WTC11 (cell line): ENCODE measurements at places on chromosomes 12 and 14. TPM values are rescaled to one million over a fixed set of nuclear protein-coding genes. Genes with fewer than 3 reads are reported as not detected.

Gene MSI1
- 64.5 to 71.9 TPM (median 71.5 TPM) in 3 replicates for total RNA-seq

Gene C3AR1
- total RNA-seq: 0.09 TPM in 2 of 3 replicates, not detected in the other

Gene OTUB2
- 3.5 to 4.5 TPM (median 3.9 TPM) in 3 replicates for total RNA-seq

Gene SOX5
- total RNA-seq: 1.0 to 3.6 TPM (median 2.3 TPM) in 3 replicates

Gene KLRD1
- 0.16 to 0.71 TPM (median 0.55 TPM) in 3 replicates for total RNA-seq

Gene FGF23
- 0.24 to 0.82 TPM (median 0.60 TPM) in 3 replicates for total RNA-seq

Gene WNT1
- total RNA-seq: not detected in 3 replicates

Gene RNF212B
- total RNA-seq: 0.27 to 0.55 TPM (median 0.46 TPM) in 3 replicates

Gene TTC7B
- 27.6 to 37.0 TPM (median 31.7 TPM) in 3 replicates for total RNA-seq

Gene ANO4
- total RNA-seq: 1.8 to 2.6 TPM (median 2.2 TPM) in 3 replicates

Gene PROX2
- total RNA-seq: 0.04 to 0.27 TPM in 2 of 3 replicates, not detected in the other

Gene DACT1
- total RNA-seq: 19.8 to 21.2 TPM (median 20.2 TPM) in 3 replicates

Gene SMIM41
- 0.14 to 0.21 TPM in 2 of 3 replicates, not detected in the other for total RNA-seq

Gene APOF
- 0.11 TPM in 1 of 3 replicates, not detected in the others for total RNA-seq

Gene RESF1
- total RNA-seq: 78.1 to 91.4 TPM (median 79.9 TPM) in 3 replicates

Gene NPFF
- 0.57 to 0.80 TPM (median 0.59 TPM) in 3 replicates for total RNA-seq

Gene KLHDC1
- total RNA-seq: 0.16 TPM in 1 of 3 replicates, not detected in the others

Gene EML5
- total RNA-seq: 0.66 to 1.2 TPM (median 0.85 TPM) in 3 replicates

Gene C12orf54
- not detected in 3 replicates for total RNA-seq

Gene DPF3
- 0.31 to 0.53 TPM (median 0.32 TPM) in 3 replicates for total RNA-seq
